Mucosa of descending colon (tissue), 3 donors: ENCODE measurements at places on chromosomes 1 and 21.

DNA sequence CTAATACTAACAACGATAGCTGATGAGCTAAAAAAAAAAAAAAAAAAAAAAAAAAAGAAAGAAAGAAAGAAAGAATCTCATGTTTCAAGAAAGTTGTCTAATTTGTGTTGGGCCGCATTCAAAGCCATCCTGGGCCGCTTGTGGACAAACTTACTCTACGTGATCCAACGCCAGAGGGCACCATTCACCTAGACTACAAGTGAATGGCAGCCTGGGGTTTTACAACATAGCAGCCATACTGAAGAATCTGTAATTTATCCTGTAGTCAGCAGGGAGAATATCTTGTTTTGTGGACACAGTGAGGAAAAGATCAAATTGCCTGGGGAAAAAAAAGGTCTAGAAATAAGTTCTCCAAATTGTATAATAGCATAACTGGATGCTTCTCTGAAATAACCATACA lies 47.0 kb downstream of the CYP2J2 start:
- peak; percentile 76 for DNase-seq

DNA sequence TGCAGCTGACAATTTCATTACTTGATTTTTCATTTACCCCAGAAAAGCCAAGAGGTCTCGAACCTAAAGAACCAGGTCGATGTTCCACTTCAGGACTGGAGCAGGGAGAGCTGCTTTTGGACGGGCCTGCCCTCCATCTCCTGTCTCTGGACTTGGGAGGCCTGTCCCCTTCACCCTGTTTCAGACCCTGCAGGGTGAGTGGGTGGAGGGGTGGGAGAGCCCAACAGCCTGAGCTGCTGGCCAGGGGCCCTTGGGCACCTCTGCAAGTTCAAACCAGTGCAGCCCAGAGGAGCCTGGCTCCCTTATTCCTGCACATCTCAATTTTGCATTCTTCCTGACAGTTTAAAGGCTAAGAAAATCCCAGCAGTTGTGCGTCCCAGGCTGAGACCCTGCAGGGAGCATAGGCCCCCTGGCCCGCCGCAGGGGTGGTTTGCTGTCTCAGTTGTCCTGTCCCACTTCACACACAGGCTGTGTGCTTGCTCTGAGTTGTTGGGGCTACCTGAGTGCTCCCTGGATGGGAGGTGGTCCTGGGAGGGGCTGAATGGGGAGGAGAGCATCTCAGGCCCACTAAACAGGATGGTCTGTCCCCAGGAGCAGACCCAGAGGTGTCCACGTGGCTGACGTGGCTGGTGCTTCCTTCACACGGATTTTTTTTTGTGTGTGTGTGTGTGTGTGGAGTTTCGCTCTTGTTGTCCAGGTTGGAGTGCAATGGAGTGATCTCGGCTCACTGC lies 443.7 kb downstream of the PTPRU start:
- DNase-seq, result no peak

GRCh38 chr1:34406833-34407539 lies 230.3 kb downstream of the C1orf94 start:
- no peak for DNase-seq

DNA sequence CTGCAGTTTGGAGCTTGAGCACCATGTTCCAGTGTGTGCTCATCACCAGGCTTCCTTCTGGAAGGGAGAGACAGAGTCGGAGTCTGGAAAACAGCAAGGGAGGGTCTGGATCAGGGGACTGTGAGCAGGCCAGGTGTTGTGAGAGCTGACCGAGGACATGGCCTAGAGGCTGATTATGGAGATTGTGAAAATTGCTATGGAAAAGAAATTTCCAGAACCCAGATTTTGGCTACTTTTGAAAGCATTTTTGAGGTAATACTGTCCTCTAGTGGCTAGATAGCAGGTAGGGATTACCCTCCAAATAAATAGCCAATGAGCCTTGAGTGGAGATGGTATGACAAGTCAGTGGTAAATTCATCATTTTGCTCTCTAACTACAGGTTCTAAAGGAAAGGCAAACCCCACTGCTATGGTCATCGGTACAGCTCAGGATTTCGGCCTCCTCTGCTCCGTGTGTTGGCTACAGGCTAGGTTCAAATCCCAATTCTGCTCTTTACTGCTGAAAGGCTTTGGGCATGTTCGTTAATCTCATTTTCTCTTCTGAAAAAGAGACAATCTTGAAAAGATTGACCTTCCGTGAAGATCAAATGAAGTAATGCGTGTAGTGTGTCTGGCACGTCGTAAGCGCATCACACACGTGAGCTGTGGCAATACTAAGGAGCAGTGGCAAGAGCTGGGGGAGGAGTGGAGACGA lies 1.0 kb upstream of the HAO2 start:
- no peak for DNase-seq

DNA sequence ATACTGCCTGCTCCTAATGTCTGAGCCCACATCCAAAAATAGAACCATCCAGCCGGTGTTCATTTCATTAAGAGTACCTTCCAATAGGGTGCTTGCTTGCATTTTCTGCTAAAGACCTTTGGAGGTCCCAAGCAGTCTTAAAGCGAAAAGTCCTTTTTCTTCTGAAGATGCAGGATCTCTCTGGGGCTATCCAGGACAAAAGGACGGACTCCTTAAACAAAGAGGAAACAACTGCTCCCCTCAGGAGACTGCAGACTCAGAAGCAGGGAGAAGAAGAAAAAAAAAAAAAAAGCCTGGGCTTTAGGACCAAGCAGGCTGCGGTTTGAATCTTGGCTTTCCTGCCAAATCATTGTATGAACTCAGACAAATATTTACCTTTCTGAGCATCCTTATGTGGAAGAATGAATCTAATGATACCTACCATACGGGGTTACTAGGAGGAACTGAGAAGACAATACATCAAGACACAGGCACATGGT lies 204.0 kb downstream of the PLPP3 start:
- DNase-seq, result no peak

DNA sequence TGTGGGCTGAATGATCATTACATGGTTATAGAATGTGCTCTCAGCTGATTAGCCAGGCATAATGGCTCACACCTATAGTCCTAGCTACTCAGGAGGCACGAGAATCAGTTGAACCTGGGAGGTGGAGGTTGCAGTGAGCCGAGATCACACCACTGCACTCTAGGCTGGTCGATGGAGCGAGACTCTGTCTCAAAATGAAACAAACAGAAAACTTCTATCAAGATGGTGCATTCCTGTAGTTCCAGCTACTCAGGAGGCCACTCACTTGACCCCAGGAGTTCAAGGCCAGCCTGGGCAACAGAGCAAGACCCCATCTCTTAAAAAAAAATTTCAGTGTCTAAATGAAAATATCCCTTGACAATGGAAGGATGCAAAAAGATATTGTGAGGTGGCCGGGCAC lies 10.9 kb downstream of the TIMM17A start:
- no peak for DNase-seq

- DNase-seq, result no peak
These were observed 724 bp downstream of the DOCK7 start for GRCh38 chr1:62687421-62687902.

- peak; percentile 56 for DNase-seq
These were observed 2.4 kb downstream of the ID3 start for GRCh38 chr1:23556635-23557470.

DNA sequence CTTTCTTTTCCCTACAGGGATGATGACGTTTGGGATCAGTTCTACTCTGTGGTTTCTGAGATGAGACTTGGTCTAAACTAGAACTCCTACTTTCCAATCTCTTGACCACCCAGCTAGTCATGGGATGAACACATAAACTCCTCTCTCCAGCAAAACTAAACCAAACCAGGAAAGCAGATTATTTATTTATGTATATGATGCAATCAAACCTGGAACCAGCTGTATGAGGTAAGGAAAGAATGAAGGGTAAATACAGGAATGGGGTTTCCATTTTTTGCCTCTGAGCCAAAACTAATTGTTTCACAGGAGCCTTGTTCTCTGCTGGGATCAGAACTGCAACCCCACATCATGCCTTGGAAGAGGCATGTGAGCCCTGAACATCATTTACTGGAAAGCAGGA lies 3.3 kb upstream of the AGT start:
- no peak for DNase-seq

DNA sequence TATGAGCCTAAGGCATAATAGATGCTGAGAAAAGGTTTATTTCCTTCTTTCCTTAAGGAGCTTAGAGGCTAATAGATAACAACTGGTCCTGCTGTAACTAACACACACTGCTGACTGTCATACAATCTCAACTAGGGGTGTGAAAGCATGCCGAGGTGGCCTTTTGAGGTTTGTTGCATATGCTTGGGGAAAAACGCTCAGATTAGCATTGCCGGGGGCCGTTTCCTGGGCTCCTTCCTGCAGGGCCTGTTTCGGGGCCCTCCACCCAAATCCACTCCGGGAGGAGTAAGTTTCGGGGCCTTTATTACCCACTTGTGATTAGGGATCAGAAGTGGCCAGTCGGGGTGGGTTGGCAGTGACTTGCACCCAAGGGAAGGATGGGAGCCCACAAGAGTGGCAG lies 27.2 kb upstream of the RCSD1 start:
- DNase-seq, result no peak

GRCh38 chr1:245645894-245646293 lies 491.1 kb downstream of the KIF26B start:
- no peak for DNase-seq

DNA sequence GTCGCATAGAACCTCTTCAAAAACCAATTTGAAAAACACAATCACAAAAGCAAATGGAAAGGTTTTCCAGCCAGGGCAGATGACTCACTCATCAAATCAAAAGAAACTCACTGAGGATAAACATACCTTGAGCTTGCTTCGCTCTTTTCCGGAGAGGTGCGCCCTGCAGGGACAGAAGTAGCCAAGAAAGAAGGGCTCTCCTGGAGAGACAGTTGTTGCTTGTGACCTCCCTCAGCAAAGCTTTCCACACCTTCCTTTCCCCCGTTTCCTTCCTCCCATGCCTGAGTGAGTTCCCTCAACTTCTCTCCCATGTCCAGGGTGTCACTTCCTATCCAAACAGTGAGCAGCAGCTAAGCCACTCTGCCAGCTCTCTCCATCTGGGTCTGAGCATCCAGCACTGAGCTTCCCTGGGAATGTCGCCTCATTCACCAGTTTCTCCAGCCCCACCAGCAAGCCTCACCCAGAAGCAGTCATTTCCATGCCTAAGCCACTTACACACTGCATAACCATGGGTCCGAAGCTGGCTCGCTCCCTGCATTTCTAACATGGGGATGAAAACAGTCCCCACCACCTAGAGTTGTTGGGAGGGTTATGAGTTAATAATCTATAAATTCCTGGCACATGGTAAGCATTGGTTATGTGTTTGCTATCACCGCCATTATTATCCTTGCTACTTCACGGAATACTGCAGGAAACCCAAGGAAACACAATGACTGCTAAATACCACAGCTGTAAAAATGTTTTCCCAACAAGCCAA lies 75.0 kb downstream of the PTPN14 start:
- DNase-seq, result no peak

- no peak for DNase-seq
These were observed 492.6 kb downstream of the LMO4 start for GRCh38 chr1:87821335-87821697.

GRCh38 chr1:201430776-201431175 lies 9.2 kb upstream of the TNNI1 start:
- DNase-seq, result no peak

- DNase-seq, result no peak
These were observed 576.5 kb upstream of the PLXNA2 start for GRCh38 chr1:208820580-208821212.

DNA sequence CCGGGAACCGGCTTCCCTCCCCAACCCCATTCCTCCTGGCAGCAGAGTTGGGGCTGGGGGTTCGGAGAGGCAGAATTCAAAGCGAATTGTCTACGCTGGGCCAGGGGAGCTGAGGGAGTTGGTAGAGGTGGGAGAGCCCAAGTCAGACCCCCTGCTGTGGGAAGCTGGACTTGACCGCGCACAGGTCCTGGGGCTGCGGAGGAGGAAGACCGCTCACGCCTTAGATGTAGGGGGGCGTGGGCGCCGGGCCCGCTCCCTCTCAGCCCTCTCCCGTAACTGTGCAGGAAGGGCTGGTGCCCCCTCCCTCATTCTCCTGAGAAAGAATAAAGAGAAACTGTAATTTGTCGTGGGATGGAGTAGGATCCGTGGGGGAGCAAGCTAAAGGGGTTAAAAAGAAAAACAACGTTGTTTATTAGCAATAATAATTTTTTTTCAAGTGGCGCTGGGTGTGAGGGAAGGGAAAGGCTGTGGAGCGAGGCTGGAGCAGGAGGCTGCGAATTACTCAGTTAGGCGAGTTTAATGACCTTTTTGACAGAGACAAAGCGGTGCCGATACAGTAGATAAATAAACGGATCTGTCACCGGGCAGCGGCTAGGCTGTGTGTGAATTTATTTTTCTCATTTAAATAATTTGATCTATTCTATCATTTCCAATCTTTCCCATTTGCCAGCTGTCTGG lies 838 bp upstream of the GRIK3 start:
- DNase-seq, result no peak

- DNase-seq, result no peak
These were observed 82.9 kb downstream of the STUM start for GRCh38 chr1:226631229-226632000.

DNA sequence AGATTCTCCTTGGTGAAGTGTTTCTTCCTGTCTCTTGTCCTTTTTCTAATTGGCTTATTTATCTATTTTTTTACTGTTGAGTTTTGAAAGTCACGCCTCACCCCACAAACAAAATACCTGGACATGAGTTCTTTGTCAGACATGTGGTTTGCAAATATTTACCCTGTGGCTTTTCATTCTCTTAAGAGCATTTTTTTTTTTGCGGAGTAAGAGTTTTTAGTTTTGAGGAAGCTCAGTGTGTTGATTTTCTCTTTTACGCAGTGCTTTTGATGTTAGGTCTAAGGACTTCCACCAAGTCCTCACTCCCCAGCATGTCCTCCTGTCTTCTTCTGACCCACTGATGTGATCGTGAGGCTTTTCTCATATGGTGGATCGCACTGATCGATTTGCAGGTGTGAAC lies 7.6 kb downstream of the DFFB start:
- no peak for DNase-seq

GRCh38 chr1:64875101-64875500 lies 91.2 kb downstream of the JAK1 start:
- DNase-seq, result no peak

DNA sequence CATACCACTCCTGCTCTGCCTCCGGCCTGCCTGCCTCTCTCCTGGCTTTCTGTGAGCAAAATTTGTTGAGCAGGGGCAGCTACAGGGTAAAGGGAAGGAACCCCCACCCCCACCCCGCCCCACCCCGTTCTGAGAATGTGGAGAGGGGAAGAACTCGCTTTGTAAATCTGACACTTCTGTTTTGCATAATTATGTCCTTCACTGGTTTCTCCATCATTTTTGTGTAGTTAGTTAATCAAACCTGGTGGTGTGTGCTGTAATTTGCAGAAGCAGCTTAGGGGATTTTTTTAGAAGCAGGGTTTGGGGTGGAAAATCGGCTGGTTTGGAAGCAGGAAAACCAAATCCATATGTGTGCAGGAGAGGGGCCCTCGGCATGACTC lies 58.1 kb upstream of the TMEM51 start:
- no peak for DNase-seq

- peak; percentile 54 for DNase-seq
These were observed 12.2 kb downstream of the CTSS start for GRCh38 chr1:150753416-150753815.
